ENCODE measurements at places on chromosomes 3 and 15.

- DNase-seq: no peak
These were observed 45.7 kb upstream of the SKOR1 start for GRCh38 chr15:67779549-67780111.

- no peak for DNase-seq
These were observed 32.2 kb downstream of the RPLP1 start for GRCh38 chr15:69484837-69485236.

DNA sequence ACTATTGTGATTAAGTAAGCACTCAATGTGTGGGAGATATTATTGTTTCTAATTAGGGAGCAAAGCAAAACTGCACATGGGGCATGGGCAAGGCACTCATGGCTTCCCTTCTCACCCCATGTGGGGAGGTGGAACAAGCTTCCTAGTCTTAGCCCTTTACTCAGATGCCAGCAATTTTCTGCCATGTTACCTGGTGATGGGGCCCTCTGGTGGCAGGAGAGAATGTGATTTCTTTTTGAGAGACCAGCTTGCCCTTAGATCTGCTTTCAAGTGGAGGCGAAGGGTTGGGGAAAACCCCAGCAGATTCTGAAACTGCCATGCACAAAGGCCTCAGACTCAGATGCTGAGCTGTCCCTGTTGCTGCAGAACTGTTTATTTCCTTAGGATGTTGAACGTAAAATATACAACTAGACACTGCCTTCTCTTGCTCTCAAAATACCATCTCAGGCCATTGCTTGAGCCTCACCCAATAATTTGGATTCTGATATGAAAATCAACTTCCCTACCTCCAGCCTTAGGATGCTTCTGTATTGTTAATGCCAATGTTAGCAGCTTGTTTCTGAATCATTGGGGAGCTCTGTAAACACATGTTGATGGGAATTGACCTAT lies 130.2 kb upstream of the TPRG1 start:
- peak; percentile 85 for DNase-seq

DNA sequence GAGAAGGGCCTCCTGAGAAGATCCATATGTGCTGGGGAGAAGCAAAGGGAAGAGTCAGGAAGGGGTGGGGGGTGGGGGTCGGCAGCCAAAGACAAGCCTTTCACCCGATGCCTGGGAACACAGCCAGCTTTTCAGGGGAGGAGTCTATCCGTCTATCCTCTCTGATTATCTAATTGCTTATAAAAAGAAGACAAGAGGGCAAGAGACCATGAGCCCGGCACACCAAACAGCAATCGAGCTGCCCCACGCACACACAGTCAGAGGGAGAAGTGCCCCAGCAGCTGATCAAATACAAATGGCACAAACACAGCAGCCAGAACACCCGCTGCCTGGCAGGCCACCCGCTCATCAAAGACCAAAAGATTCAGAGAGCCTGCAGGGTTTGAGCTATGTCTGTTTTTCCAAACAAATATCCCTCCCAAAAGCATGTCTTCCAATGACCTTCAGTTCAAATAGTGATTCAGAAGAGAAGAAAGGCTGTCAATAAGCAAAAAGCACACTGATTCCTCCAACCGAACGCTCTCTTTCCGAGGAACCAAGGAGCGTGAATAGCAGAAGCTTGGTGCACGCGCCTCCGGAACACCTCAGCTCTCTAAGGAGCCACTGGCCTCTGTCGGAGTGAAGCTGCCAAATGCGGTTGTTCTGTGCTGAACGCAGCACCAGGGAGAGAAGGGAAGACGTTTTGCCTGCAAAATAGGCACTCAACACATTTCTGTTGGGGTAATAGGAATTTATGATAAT lies 419.2 kb downstream of the OCA2 start:
- no peak for DNase-seq

- DNase-seq: no peak
These were observed 268.4 kb upstream of the ROBO1 start for GRCh38 chr3:80036176-80036575.

- DNase-seq: no peak
These were observed 35.6 kb downstream of the LNP1 start for GRCh38 chr3:100436951-100437350.

- DNase-seq: no peak
These were observed 188.7 kb upstream of the MBNL1 start for GRCh38 chr3:152079980-152080379.

GRCh38 chr3:26106228-26106627 lies 316.3 kb downstream of the OXSM start:
- DNase-seq: no peak

GRCh38 chr3:171229173-171229572 lies 202.7 kb upstream of the SLC2A2 start:
- DNase-seq: peak; percentile 13

GRCh38 chr3:172530566-172530965 lies 7.3 kb upstream of the TNFSF10 start:
- no peak for DNase-seq

- no peak for DNase-seq
These were observed 202.8 kb upstream of the MRPL3 start for GRCh38 chr3:131705558-131706051.

DNA sequence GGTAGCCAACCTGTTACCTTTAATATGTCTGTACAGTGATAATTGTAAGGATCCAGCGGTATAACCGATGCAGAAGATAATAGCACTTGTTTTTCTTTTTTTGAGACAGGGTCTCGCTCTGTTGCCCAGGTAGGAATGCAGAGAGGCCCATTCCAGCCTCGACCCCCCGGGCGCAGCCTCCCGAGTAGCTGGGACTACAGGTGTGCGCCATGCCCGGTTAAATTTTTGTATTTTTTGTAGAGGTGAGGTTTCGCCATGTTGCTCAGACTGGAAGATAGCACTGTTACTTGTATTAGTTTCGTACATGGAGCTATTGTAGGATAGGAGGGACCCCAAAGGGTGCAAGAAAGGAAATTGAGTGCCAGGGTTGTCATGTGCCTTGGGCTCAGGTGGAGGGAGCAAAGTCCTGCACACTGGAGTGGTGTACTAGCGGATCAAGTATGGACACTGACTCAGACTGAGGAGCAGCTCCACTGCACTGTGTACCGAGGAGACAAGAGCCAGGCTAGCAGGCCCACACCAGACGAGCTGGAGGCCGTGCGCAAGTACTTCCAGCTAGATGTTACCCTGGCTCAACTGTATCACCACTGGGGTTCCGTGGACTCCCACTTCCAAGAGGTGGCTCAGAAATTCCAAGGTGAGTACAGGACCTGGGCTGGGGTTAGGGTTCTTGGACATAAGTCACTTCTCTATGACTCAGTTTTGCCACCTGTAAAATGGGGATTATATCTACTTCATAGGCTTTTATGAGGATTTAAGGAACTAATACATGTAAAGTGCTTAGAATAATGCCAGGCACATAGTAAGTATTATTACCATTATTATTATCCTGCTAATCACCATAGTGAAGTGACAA lies 1.0 kb downstream of the OGG1 start:
- DNase-seq: peak; percentile 24

GRCh38 chr3:161413855-161414210 lies 42.5 kb upstream of the SPTSSB start:
- no peak for DNase-seq

DNA sequence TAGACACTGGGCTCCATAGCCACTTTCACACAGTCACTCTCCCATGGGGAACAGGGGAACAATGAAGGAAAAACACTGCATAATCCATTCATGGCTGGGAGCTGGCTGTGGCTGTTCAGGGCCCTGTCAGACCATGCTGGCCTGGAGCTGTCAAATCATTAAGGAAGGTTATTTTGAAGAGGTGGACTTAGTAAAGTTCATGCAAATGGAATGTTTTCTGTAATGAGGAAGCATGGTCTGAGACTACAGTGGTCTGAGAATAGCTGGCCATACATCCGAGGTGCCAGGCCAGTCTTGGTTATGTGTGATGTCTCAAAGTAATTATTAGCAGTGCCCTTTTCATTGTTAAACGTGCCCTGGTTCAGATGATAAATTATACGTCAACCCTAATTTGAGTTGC lies 117.1 kb upstream of the MRPS22 start:
- DNase-seq: no peak

GRCh38 chr3:194301730-194302129 lies 49.4 kb downstream of the CPN2 start:
- DNase-seq: no peak
